ENCODE measurements at places on chromosomes 4 and X.

GRCh38 chr4:1575418-1576303, 108.5 kb downstream of the FAM53A start:
- no peak for DNase-seq

- no peak for DNase-seq
Observed at GRCh38 chrX:110395877-110396276, 37.2 kb downstream of the RTL9 start.

DNA sequence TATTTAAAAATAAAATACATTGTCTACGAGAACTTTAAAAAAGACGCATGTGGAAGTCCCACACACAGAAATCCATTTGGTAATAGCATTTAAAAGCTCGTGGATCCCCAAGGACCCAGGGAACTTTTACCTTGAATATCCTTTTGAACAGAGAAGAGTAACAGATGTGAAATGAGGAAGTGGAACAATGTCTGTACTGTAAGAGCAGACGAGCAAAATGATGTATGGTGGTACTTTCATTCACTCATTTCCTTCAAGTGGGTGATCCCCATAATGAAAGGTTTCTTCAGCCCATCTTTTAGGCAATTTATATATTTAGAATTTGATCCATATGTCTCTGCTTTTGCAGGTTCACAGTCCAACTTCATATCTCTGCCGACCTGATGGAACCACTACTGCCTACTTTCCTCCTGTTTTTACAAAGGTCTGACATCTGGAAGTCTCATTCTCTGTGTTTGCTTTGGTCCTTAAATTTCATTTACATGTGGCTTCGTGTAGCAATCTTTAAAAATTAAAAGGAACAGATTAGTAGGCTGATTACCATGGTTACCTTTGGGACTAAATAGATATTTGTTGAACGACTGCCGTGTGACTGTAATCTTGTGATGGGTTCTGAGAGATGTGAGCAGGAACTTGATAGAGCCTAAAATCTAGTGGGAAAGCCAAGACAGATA, 188.4 kb downstream of the PALLD start:
- no peak for DNase-seq

DNA sequence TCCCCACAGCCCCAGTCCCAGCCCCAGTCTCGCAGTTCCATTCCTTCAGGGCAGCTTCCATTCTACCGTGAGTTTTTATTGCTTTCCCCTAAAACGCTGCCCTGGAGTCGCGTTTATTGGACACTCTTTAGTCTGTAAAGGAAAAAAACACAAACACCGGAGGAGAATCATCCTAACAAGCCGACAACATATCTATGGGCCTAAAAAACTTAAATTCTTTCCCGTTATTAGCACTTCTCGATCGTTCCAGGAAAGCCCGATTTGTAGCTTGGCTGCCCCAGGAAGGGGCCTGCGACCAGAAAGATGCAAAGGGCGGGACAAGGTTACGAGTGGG, 178.5 kb downstream of the CBR4 start:
- no peak for DNase-seq

DNA sequence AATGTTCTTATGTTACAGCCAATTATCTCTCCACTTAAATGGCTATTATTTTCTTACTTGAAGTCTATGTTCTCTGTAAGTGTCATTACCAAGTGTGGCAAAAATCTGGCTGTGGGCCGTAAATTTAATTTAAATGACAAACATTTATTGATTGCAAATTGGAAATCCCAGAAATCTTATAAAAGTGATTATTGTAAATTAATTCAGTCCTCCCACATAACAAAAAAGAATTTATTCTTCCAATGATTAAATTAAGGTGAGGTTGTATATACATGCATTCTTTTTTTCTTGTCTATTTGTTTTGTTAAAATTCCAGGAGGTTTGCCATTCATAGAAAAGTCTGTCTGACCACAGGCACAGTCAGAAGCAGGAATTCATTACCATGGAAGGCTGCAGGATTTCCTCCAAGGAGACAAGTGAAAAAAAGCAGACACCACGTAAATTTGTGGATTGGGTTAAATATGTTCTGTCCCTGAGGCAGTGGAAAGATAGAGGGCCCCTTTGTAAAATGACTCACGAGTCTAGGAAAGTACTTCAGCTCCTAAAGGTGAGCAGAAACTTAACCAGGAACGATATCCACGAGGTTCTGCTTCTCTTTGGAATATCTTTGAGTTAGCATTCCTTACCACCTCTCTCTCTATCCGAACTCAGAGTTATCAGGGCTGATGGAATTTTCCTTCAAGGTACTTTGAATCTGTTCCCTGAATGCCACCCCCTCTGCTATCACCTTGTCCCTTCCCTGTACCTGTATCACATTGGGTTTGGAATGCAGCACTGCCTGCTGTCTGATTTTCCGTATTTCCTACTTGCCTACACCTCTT, 10.7 kb downstream of the PPARGC1A start:
- no peak for DNase-seq

DNA sequence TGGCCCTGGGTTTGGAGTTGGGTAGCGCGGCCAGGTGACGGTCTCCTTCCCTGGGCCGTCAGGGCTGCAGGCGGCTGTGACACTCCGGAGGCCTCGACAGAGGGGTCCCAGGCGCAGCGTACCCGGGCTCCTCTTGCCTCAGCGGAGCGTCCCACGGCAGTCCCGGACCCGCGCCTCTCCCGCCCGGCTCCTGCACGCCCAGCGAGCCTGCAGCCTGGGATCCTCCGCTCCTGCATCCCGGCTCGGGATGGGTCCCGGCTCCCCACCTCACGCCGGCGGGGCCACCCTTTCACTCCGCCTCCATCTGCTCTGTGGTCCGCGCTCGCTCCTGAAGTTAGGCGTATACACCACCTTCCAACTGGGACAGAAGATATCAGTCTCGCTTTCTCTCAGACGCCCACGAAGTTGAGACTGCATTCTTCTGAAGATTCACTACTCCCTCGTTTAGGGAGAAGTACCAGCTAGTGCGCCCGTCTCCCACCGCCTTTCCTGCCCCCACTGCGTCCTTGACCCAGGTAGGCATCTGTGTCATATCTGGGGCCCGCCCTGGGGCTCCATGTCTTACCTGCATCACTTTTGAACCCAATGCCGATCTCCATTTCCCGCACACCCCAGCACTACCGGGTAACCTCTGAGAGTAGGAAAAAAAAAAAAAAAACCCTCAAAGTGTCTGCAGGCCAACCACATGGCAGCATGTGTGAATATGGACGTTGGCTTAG, 32.3 kb upstream of the KDR start:
- DNase-seq = no peak
